Stimulated activated effector memory CD8-positive, alpha-beta T cell treated with anti-CD3 and anti-CD28 coated beads, Interleukin-12 subunit alpha, Interleukin-12 subunit beta, amount 100 ng/mL, for 72 hours (primary cell): ENCODE measurements at places on chromosomes 4 and X.

- DNase-seq = no peak
Observed at GRCh38 chr4:150056569-150056968, 21.7 kb upstream of the DCLK2 start.

- no peak for DNase-seq
Observed at GRCh38 chr4:88953400-88953799, 103.6 kb downstream of the FAM13A start.

DNA sequence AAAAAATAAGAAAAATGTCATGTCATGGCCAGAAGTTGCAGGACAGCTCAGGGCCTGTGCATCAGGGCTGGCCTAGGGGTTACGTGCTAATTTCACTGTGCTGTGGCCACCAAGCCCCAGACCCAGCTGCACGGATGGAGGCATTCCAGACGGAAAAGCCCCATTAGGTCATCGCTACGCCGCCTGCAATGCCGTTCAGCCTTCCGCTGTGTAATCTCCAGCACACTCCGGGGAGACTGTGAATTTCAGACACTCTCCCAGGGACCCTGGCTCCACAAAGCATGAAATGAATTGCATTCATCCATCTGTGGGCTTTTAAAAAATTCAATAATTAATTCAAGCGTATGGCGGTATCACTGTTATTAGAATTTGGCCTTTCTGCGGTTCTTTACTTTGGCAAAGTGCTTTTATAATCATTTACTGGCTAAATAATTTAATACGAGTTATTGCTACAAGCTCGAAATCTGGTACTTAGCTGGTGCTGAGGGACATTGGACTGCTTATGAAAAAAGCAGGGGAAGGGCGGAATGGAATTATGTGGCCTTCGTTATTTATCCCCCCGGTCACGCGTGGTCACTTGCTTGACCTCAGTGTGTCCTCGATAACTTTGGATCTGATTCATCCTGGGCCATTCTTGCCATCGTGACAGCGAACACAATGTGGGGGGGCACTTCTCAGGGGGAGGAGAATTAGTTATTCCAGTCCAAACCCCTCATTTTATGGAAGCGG, 9.0 kb upstream of the NSG1 start:
- DNase-seq = no peak

GRCh38 chr4:67658302-67658701, 42.7 kb downstream of the UBA6 start:
- no peak for DNase-seq

GRCh38 chrX:136584545-136584944, 52.5 kb downstream of the VGLL1 start:
- no peak for DNase-seq

DNA sequence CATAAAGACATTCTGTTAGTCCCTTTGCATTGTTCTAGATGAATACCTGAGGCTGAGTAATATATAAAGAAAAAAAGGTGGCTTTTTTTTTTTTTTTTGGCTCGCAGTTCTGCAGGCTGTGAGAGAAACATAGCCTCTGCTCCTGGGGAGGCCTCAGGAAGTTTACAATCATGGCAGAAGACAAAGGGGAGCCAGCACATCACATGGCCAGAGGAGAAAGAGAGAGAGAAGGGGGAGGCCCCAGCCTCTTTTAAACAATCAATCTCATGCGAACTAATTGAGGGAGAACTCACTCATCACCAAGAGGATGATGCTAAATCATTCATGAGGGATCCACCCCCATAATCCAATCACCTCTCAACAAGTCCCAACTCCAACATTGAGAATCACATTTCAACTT, 364.0 kb upstream of the EPHA5 start:
- DNase-seq = no peak

DNA sequence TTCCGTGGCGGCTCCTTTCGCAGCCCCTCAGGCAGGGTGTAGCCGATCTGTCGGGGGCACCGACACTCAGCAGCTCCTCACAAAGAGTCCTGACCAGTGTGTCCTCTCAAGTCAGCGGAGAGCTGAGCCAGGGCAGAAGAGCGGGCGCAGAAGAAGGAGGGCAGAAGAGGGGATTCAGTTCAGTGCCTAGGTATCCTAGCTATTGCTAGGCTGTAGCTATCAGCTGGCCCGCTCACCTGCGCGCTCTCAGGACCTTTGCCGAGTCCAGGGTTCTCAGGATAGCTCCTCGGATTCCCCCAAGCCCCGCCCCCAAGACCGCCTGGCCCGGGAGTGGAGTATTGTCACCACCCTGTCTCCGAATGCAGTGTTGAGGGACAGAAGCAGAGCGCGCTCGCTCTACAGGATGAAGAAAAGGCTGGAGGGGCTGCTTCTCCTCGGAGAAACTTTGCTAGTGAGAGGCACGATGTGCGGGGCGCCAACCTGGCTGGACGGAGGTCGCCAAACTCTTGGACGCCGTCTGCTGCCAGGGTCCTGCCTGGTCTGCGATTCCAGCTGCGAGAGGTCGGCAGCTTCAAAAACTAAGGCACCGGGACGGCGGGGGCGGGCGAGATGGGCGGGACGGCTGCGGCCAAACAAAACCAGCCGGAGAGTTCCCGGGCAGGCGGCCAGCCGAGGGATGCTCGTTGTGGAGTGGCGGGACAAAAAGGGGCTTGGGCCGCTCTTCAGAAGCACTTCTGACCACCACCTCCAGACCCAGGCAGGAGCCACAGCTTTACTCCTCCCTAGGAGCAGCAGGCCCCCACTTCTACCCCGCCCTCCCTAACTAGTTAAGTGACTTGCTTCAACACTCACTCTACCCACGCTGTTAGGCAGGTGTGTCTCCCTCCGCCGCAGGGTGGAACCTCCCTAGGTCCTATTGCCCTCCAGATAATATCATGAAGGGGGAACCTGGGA, at the start of gene XKRX:
Gene XKRX, minus strand, starts transcription at position 258 of the 954 bp plus-strand sequence. CDS start 613 bp downstream, outside the sequence.
- DNase-seq = peak; percentile 54

DNA sequence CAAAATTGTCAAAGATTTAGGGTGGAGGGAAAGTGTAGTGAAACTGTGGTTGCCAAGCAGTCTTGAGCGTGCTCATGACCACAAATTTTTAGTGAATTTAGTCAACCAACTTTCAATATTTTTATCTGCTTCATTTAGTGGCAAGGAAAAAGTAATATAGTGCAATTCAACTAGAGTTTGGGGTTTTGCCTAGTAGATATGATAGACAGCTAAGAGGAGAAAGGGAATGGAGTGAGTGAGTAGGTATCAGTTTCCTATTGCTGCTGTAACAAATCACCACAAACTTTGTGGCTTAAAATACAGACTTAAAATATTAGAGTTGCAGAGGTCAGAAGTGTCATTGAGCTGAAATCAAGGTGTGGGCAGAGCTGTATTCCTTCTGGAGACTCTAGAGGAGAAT, 3.7 kb upstream of the CT47C1 start:
- DNase-seq = no peak

GRCh38 chr4:8129136-8129535, 29.5 kb downstream of the ABLIM2 start:
- no peak for DNase-seq

DNA sequence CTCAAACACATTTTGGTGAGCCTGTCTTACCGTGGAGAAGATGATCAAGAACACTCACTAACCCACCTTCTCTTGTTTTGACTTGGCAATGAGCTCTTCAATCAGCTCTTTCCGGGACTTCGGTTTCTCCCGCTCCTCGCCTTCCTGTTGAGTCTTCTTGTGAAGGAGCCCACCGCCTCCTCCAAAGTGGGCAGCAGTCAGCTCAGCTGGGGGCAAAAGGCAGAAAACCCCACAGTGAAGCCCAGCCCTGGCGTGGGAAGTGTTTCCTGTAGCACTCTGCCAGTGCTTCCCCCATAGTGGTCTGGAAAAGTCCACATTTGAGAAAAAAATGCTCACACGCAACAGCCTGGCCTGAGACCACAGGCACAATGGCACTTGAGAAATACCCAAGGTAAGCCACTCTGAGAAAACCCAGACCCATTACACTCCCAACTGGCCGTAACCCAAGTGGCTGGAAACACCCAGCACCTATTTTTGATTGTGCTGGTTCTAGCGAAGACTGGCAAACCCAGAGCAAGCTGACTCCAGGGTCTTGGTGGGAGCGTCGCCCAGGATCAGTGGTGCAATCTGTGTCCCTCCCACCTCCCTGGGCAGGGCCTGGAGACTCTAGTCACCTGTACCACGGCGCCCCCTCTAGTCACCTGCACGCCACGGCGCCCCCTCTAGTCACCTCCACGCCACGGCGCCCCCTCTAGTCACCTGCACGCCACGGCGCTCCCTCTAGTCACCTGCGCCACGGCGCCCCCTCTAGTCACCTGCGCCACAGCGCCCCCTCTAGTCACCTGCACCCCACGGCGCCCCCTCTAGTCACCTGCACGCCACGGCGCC, 8.6 kb downstream of the NOP14 start:
- DNase-seq = peak; percentile 95

GRCh38 chrX:131792789-131793462, 230.2 kb upstream of the STK26 start:
- no peak for DNase-seq

GRCh38 chrX:96405842-96406241, 278.8 kb upstream of the DIAPH2 start:
- DNase-seq = no peak

DNA sequence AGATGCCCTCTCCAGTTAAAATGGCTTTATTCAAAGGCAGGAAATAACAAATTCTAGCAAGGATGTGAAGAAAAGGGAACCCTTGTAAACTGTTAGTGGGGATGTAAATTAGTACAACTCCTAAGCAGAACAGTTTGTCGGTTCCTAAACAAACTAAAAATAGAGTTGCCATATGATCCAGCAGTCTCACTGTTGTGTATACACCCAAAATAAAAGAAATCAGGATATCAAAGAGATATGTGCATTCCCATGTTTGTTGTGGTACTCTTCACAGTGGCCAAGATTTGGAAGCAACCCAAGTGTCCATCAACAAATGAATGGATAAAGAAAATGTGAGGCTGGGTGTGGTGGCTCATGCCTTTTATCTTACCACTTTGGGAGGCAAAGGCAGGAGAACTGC, 36.1 kb downstream of the ADH7 start:
- DNase-seq = no peak

DNA sequence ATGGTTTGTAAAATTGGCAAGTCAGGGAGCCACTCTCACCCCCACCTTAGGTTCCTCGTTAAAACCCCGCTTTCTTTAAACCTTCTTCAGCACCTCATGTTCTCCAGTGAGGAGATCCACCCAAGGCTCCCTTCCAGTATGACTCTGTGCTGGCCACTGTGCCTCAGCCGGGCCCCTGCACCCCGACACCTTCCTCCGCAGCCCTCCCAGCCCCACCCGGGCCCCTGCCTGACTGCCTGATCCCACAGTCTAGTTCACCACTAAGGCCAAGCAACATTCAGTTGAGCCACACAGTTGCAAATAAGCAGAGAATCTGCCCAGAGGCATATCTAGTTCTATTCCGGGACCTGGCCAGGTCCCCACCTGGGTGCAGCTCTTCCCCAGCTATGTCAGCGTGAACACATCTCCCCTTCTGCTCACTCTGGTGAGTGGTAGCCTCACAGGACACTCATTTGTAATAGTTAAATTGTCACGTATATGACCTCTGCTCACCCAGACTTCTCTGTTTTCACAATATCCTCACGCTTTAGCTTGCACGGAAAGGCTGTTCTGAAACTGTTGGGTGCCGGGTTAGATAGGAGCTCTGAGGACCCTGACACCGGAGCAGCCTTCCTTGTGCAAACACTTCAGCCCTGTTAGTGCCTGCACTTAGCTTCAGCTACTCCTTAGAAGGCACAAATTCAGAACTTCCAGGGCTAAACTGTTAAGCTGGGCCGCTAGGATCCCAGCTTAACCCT, 146.8 kb downstream of the DCTD start:
- DNase-seq = no peak

DNA sequence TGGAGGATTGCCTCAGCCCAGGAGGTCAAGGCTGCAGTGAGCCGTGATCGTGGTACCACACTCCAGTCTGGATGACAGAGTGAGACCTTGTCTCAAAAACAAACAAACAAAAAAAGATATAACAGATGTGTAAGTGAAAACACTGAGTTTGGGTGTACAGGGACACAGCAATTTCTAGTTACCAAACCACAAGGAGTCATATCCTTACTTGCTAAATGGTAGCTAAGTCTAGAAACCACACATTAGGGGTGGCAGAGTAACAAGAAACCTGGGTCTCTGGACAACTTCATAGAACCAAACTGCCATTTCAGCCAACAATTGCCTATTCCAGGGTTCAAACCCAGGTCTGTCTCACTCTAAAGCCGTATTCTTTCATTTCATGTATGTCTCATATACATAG, 20.8 kb downstream of the PPEF2 start:
- no peak for DNase-seq

DNA sequence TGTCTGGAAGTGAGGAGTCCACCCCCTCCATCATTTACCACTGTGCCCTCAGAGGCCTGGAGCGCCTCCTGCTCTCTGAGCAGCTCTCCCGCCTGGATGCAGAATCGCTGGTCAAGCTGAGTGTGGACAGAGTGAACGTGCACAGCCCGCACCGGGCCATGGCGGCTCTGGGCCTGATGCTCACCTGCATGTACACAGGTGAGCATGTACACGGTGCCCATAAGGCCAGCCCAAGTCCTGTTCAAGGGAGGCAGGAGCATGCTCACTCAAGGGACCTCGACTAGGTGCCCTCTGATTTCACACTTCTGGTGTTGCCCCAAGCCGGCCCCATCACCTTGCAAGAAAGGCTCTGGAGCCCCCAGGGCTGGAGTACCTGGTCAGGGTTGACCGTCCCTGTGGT, 13.4 kb upstream of the MSANTD1 start:
- DNase-seq = no peak

GRCh38 chr4:55340266-55340665, 5.8 kb upstream of the SRD5A3 start:
- DNase-seq = no peak

GRCh38 chr4:16858275-16858752, 40.1 kb downstream of the LDB2 start:
- DNase-seq = no peak

- DNase-seq = peak; percentile 75
Observed at GRCh38 chr4:2462218-2462991, 6.5 kb upstream of the RNF4 start.

- DNase-seq = no peak
Observed at GRCh38 chr4:137819964-137820383, 287.7 kb upstream of the PCDH18 start.

DNA sequence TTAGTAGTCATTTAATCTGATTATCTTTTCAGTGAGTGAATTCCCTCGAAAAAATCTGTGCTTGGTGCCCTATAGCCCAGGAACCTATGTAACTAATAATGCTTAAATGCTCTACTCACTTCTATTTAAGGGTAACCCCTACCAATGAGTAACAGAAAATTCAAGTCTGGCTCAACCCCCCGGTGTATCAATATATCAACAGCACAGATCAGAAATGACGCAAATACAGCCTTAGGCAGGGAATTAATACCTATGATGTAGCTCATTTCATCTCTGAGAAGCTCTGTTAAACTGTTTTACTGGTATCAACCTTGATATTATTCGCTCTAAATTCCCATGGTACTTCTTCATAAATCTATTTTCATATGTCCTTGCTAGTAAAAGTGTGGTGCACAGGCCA, 28.6 kb downstream of the PDGFC start:
- no peak for DNase-seq

DNA sequence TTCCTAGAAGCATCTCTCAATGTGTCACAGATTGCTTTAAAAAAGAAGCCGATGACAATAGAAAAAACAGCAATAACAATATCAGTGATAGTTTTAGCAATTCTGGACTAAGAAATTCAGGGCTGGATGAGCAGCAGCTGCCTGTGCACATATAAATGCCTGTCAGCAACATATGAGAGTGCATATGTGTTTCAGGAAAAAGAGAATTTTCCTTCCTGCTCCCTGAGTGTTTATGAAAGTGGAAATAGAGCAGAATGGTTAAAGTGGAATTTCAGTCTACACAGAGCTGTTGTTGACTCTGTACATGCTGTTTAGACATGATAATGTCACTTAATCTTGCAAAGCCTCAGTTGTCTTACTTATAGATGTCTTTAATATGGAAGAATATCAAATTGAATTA, 164.4 kb upstream of the PCDH7 start:
- no peak for DNase-seq

- no peak for DNase-seq
Observed at GRCh38 chr4:129821073-129821472, 725.1 kb downstream of the C4orf33 start.
